ENCODE measurements at places on chromosomes 5 and 9.

DNA sequence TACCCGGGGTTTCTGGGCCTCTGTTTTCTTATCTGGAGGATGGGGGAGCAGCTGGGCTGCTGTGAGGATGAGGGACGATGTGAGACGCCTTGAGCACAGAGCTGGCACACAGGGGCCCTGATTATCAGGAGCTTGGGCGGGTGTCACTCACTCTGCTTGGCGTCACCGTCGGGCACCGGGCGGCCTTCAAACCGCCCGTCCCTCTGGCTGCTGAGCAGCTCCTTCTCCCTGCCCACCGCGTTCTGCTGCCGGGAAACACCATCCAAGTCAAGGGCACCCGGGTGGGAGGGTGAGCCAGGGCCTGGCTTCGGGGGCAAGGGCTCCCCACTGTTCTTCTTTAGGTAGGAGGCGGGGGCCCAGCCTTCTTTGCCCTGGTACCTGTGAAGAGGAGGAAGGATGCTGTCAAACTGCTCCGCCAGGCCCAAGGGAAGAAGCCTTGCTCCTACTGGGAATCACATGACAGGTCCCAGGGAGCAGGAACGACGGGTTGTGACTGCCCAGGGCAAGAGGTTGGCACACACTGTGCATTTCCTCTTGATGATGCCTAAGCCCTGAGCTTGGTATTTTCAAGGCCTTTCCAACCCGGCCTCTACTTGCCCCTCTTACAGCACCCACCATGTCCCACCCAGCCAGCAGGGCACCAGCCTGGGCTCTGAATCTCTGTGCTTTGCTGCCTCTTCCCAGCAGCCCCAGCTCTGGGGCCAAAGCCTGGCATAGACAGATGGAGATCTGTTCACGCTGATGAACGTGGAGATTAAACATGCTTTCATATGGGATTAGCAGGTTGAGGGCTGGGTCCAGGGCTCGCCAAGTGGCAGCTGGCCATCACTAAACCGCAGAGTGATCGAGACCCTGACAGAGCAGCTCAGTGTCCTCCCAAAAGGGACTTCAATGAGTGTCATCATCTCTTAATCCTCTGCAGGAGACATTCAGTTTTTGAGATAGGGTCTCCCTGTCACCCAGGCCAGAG, 66.9 kb upstream of the UBTD2 start:
- no peak for DNase-seq

GRCh38 chr5:173205916-173206315, 29.1 kb downstream of the NKX2-5 start:
- no peak for DNase-seq

GRCh38 chr5:44356231-44356630, 33.0 kb downstream of the FGF10 start:
- DNase-seq = no peak

DNA sequence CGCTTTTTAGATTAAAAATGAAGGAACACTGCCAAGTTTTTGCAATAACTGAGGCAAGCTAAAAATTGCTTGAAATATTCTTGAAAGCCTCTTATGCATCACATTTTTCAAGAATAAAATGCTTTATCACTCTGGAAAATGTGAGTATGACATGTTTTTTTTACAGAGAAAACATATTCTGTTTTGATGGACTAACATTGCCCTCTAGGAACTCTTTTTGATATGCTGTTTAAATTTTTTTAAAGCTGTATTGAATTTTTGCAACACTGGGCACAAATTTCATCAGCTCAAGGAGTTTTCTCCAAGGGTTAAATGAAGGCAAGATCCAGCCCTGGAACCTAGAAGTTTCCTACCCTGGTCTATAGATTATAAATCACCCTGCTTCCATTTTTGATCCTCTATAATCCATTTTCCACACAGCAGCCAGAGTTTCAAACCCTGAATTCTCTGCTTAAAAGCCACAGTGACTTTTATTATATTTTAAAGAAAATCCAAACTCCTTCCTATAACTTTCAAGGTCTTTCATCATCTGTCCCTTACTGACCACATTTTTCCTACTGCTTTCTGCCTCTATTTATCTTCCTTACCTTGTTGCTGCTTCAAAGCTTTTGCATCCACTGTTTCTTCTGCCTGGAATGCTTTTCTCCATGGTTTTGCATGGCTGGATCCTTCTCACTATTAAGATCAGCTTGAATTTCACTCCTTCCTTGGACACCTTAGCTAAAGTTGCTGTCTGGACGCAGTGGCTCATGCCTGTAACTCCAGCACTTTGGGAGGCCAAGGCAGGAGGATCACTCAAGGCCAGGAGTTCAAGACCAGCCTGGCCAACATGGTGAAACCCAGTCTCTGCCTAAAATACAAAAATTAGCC, 60.9 kb downstream of the IL31RA start:
- no peak for DNase-seq

All from KBM-7 (cell line).